ENCODE measurements at places on chromosomes 5 and 9. TPM values are rescaled to one million over a fixed set of nuclear protein-coding genes. Genes with fewer than 3 reads are reported as not detected.

DNA sequence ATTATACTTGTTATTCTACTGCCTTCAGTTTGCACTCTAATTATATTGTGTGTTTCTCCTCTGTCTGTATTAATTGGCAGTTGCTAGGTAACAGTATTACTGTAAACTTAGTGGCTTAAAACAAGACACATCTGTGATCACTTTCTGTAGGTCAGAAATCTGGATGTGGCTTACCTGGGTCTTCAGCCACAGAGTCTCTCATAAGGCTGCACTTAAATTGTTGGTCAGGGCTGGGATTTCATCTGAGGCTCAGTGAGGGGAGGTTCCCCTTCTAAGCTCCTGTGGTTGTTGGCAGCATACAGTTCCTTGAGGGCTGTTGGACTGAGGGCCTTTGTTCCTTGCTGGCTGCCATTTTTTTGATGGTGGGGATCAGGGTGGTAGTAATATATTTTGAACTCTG is 68.8 kb downstream of the SLC44A1 start:
- DNase-seq, result no peak

- DNase-seq, result no peak
Observed at GRCh38 chr5:50766462-50766861, 100.0 kb downstream of the PARP8 start.

DNA sequence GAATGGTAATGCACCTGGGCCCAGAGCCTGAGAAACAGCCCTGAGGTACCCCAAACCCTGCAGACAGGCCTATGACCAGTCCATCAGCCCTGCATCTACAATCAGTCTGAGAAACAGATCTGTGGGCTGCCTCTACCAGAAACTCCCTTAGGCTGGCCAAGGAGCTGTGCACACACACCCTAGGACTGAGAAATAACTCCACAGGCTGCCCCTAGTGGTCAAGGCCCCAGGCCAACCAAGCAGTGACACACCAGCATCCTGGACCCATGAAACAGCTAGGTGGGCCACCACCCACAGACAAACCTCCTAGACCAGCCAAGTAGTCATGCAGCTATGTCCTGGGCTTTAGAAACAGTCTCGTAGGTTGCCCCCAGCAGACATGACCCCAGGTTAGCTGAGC is 253.6 kb upstream of the VLDLR start:
- DNase-seq, result no peak

GRCh38 chr5:130135506-130135905 is 231.2 kb downstream of the CHSY3 start:
- no peak for DNase-seq

GRCh38 chr9:22005702-22006606 is 3.2 kb downstream of the CDKN2B start:
- no peak for DNase-seq

DNA sequence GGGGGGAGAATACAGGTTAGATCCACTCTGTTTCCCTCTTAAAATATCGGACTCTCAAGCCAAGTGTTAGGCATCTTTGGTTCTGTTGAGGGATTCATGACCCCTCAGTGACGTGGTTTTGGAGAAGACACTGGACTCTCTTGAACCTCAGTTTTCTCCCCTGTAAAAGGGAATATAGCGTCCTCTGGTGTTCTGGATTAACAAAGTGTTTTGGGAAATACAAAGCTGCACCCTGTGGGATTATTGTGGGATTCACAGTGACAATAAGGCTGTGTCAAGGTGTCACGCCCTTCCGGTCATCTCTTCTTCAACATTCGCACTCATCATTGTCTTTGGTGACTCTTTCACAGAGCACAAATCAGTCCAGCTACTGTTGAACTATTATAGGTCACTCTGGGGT is 139.0 kb downstream of the IRX1 start:
- no peak for DNase-seq

DNA sequence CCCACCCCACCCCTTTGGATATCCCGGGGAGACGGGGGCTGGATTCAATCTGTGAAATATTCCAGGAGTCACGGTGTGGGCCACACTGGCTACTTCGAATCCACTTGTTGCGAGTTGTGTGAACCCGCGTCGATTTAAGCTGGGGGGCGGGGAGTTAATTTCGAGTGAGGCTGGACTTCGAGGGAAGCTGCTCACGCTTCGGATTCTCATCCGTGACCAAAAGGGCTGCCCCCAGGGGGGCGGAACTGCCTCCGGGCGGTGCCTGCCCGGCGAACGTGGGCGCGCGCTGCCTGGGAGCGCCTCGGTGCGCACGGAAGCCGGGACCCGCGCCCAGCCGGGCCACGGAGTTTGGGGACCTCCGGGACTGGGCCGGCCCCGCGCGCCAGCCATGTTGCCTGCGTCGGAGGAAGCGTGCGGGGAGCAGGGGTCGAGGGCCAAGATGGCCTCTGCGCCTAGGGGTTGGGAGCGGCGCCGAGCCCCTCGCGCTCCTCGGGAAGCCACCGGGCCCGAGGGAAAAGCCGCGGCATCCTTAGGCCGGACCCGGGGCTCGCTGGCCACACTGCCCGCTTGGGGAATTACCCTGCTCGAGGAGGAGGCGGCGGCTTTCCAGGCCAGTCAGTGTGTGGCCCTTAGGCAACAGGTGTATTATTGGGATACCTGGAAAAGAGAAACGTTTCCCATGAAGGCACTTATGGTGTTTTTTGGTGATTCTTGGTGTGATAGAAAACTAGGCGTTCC is 975 bp downstream of the OCLN start:
- no peak for DNase-seq

- DNase-seq, result no peak
Observed at GRCh38 chr5:177450667-177451424, 4.2 kb downstream of the PRR7 start.

- DNase-seq, result no peak
Observed at GRCh38 chr5:157024208-157024959, 34.5 kb downstream of the HAVCR1 start.

- no peak for DNase-seq
Observed at GRCh38 chr5:133240425-133241091, 188.7 kb downstream of the HSPA4 start.

DNA sequence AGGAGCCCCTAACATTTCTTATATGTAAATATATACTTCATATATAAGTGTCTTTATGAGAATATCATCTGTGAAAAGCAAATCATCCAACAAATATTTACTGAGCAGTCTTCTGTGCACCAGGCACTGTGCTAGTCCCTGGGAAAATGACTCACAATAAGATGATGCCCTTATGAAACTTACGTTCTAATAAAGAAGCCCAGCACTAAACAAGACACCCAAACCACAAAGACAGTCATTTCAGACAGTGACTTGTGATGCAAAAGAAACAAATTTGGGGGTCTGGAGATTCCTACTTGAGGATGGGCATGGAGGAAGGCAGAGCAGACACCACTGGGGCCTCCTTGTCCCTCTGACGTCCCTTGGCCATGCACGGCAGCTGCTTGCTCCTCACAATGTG is 30.6 kb upstream of the PPP1R2B start:
- DNase-seq, result no peak

DNA sequence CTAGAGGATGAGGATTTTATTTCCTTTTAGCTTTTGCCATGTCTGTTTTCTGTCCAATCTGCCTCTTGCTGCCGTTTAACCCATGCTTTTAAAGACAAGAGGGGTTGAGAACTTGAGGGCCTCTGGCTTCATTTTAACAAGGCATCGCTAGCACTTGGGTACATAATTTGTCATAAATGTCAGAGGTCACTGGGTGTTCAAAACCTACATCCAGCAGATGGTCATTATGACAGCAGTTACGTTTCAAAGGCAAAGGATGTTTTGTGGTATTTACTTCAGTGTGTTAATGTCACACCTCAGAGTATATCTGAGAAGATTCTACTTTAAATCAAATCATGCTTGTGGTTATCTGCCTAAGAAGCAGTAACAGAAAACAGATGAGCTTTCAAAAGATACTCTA is 918.3 kb downstream of the NR2F1-AS1 start:
- no peak for DNase-seq

DNA sequence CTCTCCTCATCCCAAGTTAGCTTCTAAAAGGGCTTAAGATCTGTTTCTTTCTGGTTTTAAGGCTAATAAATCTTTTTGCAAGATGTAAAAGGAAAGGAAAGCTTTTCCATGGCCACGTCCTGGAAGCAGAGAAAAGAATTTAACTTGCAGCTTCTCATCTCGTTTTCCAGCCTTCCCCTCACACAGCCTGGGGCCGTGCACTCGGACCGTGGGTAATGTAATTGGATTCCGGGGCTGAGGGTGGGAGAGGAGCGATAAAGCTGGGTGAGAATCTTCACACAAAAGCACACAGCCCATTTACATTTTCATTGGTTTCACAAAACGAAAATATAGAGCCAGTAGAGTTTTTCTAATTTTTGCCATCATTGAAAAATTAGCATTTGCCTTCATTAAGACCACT is 91.2 kb downstream of the IRX2 start:
- DNase-seq, result no peak

- DNase-seq, result no peak
Observed at GRCh38 chr5:133363807-133364587, 248.3 kb downstream of the FSTL4 start.

FST gene
- 5.8 TPM for total RNA-seq

FOXD4L4 gene
- not detected for total RNA-seq

FCN2 gene
- total RNA-seq, result 0.30 TPM

ACOT12 gene
- total RNA-seq, result not detected

ECSCR gene
- total RNA-seq, result 18.0 TPM

PTGS1 gene
- total RNA-seq, result 4.0 TPM

FASTKD3 gene
- total RNA-seq, result 4.7 TPM

TAF11L8 gene
- not detected for total RNA-seq

GHR gene
- total RNA-seq, result 12.8 TPM

ARSI gene
- 0.38 TPM for total RNA-seq

CARD9 gene
- 0.78 TPM for total RNA-seq

HAND1 gene
- 23.4 TPM for total RNA-seq

PLPP7 gene
- 115 TPM for total RNA-seq

All from Right ventricle myocardium superior (tissue), 1 donor.